ENCODE measurements at places on chromosomes 11 and 22.

DNA sequence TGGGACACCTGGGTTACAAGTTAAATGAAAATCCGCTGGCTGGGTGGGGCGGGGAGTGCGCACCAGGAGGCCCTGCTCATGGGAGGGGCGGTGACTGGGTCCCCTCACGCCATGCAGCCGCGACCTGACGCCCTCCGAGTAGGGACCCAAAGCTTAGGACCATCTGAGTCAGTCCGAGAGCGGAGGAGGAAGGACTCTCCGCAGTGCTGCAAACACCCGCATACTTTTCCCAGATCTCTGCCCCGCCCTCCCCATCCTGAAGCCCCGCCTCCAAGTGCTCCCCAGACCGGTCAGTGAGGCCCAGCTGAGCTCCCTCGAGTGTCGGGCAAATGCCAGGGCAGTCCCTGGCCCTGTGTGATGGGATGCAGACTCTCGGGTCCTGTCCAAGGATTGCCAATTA is 6.6 kb upstream of the FLI1 start:
- no peak for DNase-seq

- no peak for DNase-seq
Measured at GRCh38 chr11:32390712-32391111, 44.6 kb downstream of the WT1 start.

- DNase-seq, result no peak
Measured at GRCh38 chr11:123286761-123287160, 91.7 kb upstream of the CLMP start.

- DNase-seq, result no peak
Measured at GRCh38 chr11:76307396-76307795, 73.5 kb downstream of the THAP12 start.

- no peak for DNase-seq
Measured at GRCh38 chr11:6319001-6319703, 1.1 kb downstream of the CAVIN3 start.

DNA sequence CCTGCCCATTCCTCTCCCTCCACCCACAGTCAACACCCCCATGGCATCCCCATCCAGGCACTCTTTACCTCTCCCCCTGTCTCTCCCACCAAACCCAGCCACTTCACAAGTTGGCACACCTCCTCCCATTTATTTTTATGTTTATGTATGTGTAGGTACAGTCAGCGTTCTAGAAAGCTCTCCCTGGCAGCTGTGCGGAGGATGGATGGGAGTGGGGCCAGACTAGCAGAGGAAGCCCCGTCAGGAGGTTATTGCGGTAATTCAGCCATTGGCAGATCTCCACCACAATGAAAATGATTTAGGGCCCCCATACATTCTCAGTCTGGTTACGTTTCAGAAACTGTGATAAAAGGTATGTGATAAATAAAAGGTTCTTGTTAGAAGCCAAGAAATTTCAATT is 51.3 kb downstream of the BTG4 start:
- DNase-seq, result no peak

GRCh38 chr22:19687561-19688300 is 26.6 kb upstream of the SEPTIN5 start:
- no peak for DNase-seq

DNA sequence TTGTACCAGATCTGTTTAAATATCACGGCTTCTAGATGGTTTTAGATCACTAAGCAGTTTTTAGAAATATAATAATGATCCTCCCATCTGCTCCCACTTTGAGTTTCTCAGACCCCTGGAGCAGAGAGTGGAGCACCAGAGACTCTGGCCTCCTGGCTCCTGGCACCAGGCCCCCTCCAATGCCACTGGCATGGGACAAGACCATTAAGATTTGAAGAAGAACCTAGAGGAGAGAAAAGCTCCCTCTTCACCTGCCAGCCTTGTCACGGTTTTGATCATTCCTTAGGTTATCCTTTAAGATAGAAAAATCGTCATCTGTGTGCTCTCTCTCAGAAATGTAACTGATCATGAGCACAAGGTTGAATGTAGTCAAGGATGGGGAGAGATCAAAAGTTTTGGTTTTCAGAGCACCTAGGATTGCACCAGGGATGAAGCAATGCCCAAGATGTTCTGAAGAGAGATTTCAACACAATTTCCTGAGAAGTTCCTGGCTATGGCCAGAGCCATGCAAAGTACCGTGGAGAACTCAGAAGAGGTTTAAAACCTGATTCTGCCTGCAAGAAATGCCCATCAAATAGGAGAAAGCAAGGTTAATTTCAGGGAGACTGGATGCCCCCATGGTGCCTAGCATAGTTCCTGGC is 22.2 kb downstream of the IL10RA start:
- DNase-seq, result no peak

DNA sequence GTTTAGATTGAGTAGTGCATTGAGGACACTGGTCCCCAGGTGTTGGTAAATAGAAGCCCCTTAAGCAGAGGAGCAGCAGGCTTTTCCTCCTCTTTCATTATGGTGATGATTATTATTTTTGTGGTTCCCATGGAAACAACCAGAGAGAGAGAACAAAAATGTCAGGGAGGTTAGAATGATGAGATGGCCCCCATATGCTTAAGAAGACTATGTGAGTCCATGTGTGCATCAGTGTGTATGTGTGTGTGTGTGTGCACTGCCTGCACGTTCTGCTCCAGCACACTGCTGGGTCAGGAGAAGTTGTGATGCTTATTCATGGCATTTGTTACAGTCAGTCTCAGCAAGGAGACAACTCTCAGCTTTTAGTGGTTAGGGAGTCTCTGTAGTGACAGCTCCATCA is 724.2 kb downstream of the NTM start:
- DNase-seq, result no peak

DNA sequence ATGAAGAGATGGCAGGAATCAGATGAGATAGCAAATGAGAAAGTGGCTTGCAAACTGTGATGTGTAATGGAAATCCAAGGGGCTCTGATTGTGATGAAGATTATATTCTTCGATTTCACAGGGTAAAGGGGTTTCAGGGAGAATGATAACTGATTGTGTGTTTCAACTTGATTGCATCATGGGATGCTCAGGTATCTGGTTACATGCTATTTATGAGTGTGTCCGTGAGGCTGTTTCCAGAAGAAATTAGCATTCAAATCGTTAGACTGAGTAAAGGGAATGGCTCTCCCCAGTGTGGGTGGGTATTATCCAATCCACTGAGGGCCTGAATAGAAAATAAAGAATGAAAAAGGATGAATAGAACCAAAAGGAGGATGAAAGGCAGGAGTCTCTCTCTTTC is 278.7 kb upstream of the LARGE1 start:
- DNase-seq, result no peak

GRCh38 chr22:36541831-36542411 is 13.0 kb upstream of the EIF3D start:
- DNase-seq, result no peak

GRCh38 chr22:35465109-35465701 is 65.3 kb downstream of the MCM5 start:
- DNase-seq, result no peak

DNA sequence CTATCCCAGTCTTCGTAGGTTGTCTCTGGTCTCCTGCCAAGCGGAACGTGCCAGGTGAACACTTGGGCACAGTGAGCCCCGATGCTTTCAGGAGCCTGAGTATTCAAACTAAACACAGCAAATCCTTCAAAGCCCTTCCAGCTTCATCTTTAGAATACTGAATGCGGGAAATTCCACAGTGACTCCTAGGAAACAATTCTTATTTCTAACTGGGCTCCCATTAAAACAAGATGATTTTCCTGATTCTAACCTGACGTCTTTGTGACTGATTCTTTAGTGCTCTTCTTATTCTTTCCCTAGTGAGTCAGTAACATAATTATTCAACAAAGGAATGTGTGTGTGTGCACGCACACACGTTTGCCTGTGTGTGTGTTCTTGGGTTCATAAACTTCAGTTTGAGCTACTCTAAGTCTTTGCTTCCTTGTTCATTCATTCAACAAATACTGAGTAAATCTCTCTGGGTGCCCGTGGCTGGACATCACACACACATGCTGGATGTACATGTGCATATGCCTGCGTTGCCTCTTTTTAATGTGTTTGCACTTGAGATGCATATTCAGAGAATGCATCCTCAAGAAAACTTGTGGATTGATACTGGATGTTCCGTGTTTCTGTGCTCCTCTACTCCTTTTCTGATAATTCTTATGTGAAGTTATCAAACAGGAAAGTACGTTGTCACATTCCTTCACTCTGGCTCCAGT is 134.5 kb downstream of the WNT7B start:
- DNase-seq, result no peak

- no peak for DNase-seq
Measured at GRCh38 chr11:121412000-121412587, 40.0 kb upstream of the SORL1 start.

DNA sequence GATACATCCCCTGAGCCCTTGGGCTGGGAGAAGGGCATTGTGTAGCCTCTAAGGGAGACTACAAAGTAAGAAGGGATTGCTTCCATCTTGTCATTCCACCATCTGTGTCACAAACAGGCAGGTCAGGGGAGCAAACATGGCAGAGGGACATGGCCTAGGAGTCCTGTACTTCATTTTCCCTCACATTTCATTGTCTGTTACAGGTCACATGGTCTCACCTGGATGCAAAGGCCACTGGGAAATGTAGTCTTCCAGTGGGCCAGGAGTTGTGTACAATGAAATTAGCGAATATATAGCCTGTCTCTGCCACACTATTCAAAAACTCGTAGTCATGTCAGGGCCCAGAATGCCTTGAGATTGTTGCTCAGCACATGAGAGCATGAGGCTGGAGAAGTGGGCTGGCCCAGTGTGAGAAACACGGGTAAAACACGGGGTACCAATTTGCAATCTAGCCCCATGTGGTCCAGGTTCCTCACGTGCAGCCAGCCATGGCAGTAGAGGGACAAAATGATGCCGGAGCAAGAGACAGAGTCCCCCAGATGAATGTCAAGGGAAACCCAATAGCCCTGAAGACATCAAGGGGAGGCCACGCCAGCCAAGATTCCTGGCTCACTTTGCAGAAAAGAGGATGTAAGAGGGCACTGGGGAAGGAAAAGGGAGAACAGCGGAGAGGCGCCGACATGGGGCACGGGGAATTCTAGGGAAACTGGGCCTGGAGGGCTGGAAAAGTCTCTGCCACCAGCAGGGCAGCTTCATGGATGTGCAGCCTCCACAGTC is 47.7 kb upstream of the EMID1 start:
- DNase-seq, result no peak

- DNase-seq, result no peak
Measured at GRCh38 chr11:120151536-120151935, 13.6 kb upstream of the TRIM29 start.

- no peak for DNase-seq
Measured at GRCh38 chr11:114564831-114565230, 5.2 kb upstream of the NXPE1 start.

- no peak for DNase-seq
Measured at GRCh38 chr11:134124660-134125451, 56.0 kb downstream of the JAM3 start.

- no peak for DNase-seq
Measured at GRCh38 chr11:133600306-133600705, 68.0 kb upstream of the OPCML start.

DNA sequence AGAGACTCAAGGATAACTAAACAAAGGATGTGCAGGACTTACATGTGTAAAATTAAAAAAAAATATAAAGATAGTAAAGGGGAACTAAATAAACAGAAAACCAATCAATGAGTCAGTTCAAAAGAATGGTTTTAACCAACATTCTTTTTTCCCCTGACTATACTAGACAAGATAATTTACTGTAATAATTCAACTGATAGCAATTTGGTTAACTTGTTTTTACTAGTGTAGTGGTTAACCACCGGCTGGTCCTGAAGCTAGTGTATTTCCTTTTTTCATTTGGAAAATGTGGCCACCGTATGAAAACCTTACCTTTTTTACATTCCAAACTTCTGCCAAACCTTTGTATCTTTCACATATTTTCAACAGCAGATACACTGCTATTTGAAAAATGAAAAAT is 123.1 kb downstream of the ARHGAP42 start:
- DNase-seq, result no peak

DNA sequence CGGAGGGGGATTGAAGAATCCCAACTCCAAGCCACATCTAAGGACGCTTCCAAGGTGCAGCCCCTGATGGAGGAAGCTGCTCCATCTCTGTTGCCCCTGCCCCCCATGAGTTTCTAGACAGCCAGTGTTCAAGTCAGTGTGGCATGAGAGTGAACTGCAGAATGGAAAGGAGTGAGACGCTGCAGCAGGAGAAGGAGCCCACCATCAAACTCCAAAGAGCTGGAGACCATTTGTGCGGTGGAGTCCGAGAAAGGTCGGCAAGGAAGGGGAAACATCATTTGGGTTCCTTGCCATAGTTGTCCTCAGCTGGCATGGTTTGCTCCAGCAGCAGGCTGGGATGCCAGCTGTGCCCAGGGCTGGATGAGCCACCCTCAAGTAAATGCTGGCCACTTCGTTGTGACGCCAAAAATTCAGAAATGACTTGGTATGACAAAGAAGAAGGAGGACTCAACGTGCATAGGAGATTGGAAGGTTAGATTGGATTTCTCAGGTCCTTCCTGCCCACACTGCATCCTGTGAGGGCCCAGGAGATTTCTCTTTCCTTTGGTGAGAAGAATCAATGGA is 16.4 kb downstream of the APOL2 start:
- DNase-seq, result no peak

DNA sequence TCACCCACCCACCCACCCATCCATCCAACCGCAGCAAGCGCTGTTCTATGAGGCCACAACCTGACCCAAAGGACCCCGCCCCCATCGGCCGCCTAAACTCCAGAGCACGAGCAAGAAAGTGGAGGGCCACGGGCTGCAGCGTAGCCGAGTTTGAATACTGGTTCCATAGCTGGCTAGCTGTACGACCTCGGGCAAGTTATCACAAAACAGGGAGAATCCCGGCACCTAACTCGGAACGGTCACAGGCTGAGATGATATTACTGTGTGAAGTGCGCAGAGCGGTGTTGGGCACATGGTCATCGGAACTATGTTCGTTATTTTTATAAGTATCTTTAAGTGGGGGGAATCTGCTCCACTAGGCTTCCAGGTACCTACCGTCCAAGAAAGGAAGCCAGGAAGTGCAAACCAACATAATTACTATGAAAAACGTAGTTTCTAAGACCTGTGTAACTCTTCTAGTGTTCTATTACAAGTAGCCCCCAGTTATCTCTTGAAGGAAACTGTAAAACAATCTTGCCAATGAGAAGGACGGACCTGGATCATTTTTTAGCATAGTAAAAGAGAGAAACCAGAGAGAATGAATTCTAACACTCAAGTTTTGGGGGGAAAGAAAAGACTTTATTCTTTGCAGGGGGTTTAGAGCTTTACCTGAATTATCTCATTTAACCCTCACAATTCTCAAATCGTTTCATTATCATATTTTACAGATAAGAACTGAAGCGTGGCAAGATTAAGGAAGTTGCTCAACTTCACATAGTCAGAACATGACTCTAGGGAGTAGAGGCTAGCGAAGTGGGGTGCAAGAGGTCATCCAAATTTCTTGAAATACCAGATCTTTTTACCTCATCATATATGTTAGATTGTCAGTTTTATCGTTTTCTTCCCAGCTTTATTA is 663 bp upstream of the BUD13 start:
- no peak for DNase-seq

- no peak for DNase-seq
Measured at GRCh38 chr11:117824571-117825537, at the start of gene FXYD2. FXYD2 (minus strand) TSS chr11:117824744; CDS start chr11:117824678, 66 bp downstream.
